ENCODE measurements at places on chromosomes 4 and X.

GRCh38 chr4:138967313-138967712 is 48.3 kb upstream of the NOCT start:
- no peak for DNase-seq

GRCh38 chr4:41120297-41121217 is 93.8 kb downstream of the APBB2 start:
- DNase-seq, result no peak

GRCh38 chrX:106168107-106168506 is at the start of gene PWWP3B:
PWWP3B (plus strand) TSS chrX:106168305; CDS start chrX:106205433, 37,128 bp downstream.
- DNase-seq, result no peak

- no peak for DNase-seq
Observed at GRCh38 chr4:56247646-56248045, 139.6 kb downstream of the AASDH start.

Measured in SHP77 (cell line).